Esophagus squamous epithelium (tissue), 5 donors: ENCODE measurements at places on chromosomes 5 and 9.

GRCh38 chr5:2532809-2533208 is 218.7 kb downstream of the IRX2 start:
- no peak for DNase-seq

GRCh38 chr9:503326-503725 is 288.7 kb downstream of the DOCK8 start:
- no peak for DNase-seq

- DNase-seq, result no peak
These were observed 60.3 kb downstream of the UBAP2 start for GRCh38 chr9:33988219-33988890.

GRCh38 chr9:93598647-93599241 is 22.4 kb downstream of the PHF2 start:
- no peak for DNase-seq

- no peak for DNase-seq
These were observed 14.8 kb upstream of the ZNF474 start for GRCh38 chr5:122114501-122114900.

DNA sequence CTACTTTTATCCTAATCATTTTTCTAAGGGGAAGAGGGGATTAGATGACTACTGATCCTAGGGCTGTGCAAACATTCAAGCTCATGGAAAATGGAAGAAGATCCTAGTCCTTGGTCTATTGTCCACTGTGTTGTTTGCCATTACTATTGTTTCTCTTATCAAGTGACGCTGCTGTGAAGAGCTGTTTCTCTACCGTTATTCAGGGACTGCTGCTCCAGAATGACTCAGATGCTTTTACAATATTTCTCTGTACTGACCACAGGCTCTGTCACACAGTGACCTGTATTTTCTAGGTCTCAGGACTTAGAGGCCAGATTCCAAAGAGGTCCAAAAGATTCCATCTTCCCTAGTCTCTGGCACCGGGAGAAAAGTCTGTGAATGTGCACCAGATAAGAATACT is 159.5 kb upstream of the CHD1 start:
- DNase-seq, result no peak

DNA sequence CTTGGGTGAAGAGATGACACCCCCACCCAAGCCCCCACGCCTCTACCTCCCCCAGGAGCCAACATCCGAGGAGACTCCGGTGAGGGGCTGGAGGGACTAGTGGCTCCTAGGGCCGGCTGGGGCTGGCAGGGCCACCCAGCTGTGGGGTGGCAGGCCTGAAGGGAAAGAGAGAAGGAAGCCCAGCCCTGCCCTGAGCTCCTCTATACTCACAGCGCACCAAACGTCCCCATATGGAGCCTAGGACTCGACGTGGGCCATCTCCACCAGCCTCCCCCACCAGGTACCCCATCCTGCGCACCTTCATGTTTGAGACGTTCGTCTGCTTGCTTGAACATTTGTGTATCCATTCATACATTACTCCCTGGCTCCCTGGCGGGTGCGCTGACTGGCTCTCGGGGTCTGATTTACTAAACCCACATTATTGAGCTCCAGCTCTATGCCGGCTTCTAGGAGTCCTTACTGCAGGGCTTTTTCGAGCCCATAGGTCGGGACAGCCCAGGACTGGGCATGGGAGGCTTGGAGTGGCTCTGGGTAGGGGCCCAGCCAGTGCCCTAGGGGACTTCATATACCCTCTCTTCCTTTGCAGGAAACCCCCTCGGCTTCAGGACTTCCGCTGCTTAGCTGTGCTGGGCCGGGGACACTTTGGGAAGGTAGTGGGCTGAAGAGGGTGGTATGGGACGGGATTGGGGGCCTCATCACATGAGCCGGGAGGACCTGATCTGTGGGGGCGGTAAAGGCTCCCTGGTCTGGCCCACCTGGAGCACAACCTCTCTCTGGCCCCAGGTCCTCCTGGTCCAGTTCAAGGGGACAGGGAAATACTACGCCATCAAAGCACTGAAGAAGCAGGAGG is 9.1 kb downstream of the ZDHHC12 start:
- DNase-seq, result no peak

DNA sequence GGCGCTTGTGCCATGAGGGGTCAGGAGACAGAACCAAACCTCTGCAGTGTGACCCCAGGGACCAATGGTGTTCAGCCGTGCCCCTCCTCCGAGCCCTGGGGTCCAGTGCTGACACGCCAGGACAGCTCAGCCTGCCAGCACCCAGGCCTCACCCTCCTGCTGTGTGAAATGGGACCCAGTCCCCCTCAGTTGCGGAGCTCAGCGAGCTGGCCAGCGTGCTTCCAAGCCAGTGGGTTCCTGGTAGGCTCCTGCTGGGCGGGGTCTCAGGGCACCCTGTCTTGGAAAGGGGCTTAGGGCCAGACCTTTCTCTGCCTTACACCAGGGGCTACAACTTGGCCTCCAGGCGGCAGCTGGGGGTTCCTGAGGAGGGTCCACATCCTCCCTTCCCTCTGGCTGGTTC is 4.4 kb downstream of the RNF44 start:
- DNase-seq, result no peak

DNA sequence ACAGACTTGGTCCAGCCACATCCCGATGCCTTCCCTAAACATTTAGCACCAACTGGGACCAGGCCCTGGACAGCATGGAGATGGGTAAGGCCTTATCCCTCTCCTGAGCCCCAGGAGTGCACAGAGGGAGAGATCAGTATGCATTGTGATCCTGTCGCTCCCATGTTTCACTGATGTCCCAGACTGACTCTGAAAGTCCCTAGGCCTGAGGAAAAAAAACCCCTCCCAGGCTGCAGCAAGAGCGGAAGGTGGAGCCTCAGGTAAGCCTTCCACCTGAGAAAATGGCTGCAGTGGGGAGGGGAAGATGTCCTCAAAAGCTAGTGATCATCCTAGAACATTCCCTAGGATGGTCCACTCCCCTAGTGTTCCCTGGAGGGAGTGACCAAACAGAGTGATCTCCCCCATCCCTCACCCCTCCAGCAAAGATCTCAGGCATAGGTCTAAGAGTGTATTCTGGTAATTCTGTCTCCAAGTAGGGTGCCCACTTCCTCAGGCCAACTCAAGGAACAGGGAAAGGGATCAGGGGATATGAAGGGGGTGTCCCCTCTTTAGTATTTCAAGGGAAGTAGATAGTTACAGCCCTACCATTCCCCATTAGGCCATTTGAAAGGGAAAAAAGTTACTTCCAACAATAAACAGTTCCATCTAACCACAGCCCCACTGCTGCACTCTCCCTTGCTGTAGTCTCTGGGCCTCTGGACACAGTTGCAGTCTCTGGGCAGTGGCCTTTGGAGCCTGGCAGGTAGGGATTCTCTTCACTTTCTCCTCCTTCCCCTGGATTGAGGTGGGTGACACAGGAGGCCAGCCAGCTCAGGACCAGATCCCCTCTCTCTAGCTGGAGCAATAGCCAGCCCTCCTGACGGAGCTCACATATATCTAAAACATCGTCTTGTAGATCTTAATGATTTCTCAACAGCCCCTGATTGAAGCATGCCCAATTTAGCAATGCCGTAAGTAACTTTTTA is 6.8 kb upstream of the CXXC5 start:
- DNase-seq, result no peak

DNA sequence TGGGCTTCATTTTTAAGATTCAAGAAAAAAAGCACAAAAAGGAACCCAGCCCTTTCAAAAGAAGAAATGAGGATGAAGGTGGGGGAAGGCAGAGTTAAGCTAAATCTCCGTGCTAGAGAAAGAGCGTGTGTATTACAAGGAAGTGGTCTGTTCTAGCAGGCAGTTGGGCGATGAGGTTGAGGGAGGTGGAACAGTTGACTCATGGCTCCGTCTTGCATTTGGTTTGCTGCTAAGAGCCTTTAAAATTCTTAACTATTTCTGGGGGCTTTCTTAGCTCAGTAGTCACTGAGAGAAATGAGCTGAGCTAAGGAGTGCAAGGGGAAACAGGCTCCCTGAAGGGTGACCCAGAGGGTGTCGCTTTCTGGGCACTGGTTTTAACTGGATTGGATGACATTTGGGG is 117.4 kb downstream of the GCNT1 start:
- no peak for DNase-seq

GRCh38 chr5:96933764-96934707 is 1.8 kb upstream of the LNPEP start:
- no peak for DNase-seq

GRCh38 chr9:28941856-28942255 is 1368.6 kb upstream of the C9orf72 start:
- DNase-seq, result no peak

DNA sequence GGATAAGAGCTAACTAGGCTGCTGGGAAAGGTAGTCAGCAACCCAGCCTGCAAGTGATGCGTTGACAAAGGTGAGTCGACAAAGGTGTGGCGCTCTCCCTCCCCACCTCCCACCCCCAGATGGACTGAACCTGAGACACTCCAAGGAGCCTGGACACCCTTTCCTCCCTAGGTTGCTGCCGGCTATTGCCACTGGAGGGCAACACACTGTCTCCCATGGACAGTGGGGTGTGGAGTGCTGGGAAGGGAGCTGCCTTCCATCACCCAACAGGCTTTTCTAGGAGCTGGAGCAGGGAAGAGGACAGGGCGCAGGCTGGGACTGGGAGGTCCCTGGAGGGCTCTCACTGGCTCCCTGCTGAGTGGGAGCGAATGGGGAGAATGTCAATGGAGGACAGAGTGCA is 75.4 kb upstream of the ARAP3 start:
- no peak for DNase-seq

- peak; percentile 25 for DNase-seq
These were observed at the start of gene FAXDC2 for GRCh38 chr5:154850255-154851062. TSS of gene FAXDC2 (minus strand) at chr5:154850603. CDS start at chr5:154838178, 12,425 bp downstream.

DNA sequence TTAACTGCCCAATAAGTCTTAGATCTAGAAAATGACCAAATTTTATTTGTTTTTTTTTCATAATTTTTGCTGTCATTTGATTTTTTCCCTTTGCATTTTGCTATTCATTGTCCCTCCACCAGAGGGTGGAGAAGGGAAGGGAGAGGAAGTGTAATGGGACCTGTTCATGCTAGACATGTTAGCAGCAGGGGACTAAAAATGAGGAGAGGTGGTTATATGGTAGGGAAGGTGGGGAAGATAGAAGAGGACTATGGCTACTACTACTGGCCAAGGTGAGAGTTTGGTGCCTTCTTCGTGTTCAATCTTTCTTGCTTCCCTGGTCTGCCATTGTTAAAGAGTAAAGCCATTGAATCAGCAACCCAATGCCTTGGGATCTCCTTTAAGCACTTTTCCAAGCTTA is 6.4 kb downstream of the GRIA1 start:
- no peak for DNase-seq

GRCh38 chr9:34648673-34649072 is 2.2 kb downstream of the GALT start:
- no peak for DNase-seq

GRCh38 chr9:124761710-124762109 is 9.4 kb downstream of the NR6A1 start:
- DNase-seq, result no peak

DNA sequence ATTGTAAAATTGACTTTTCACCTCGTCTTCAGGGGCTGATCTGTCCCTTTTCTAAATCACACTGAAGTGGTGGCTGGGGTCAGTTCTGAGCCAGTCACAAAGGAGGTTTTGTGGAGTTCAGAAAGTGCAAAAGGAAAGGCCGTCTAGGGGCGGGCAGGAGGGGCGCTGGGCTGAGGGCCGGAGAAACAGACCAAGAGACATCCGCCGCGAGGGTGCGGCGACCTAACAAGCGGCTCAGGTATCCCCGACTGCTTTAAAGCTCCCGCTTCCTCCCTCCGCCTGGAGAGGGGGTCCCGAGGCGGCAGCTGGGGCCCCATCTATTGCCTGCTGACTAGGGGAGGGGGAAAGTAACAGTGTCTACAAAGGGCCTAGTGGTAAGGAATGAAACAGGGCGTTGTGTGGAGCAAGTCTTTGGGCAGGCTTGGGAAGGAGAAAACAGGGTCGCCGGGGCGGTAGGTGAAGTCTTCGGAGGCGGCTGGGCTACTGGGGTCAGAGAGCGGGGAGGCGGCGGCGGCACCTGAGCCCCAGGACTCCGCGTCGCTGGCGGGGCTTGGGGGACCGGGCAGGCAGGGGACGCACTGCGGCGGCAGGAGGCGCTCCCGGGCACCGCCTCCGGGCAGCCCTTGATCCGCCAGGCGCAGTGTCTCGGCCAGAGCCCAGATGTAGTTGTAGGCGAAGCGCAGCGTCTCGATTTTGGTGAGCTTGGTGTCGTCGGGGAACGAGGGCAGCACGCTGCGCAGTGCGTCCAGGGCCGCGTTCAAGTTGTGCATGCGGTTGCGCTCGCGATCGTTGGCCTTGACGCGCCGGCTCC is 950 bp downstream of the NEUROG1 start:
- no peak for DNase-seq

DNA sequence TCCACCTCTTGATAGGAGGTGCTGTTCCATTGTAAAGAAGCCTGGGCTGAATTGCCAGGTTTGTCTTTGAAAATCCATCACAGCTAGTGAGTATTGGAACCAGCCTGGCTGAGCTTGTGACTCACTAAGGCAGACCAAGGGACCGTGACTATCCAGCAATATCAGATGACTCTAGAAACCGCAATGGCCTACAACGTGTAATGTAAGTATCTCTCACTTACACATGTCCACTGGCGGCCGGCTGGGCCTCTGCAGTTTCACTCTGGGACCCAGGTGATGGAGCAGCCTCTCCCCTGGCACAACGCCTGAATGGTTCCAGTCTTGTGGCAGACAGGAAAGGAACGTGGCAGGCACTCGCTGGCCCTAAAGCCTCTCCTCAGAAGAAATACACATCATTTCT is 3.1 kb upstream of the HRH2 start:
- no peak for DNase-seq

- no peak for DNase-seq
These were observed 18.6 kb downstream of the EQTN start for GRCh38 chr9:27278374-27278773.

DNA sequence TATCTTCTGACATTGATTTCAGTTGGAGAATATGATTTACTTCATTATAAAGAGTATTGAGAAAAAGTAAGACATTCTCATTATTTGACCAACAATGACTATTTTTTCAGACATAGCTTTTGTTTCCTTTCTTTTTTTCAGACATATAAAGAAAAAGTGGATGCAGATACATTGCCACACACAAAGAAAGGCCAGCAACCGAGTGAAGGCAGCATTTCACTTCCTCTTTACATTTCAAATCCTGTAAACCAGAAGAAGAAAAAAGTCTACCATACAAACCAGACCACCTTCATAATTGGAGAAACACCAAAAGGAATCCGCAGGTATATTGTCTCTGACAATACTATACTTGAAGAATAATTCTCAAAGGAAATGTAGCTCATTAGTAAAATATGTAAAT is 128.9 kb downstream of the ERCC6L2 start:
- no peak for DNase-seq

- no peak for DNase-seq
These were observed 27.5 kb downstream of the CORO2A start for GRCh38 chr9:98164912-98165311.

- no peak for DNase-seq
These were observed 59.2 kb upstream of the PHF24 start for GRCh38 chr9:34898846-34899245.
